ENCODE measurements at places on chromosomes 2 and 18. TPM values are rescaled to one million over a fixed set of nuclear protein-coding genes. Genes with fewer than 3 reads are reported as not detected.

Gene SPDYA
- total RNA-seq = 1.1 TPM

Gene CCBE1
- 0.02 TPM for total RNA-seq

Gene IL36G
- total RNA-seq = not detected

Gene TP53I3
- 0.96 TPM for total RNA-seq

Gene AUP1
- 187 TPM for total RNA-seq

Gene RPIA
- total RNA-seq = 83.1 TPM

- no peak overlapping the region for H3K4me3 ChIP-seq
- no peak for DNase-seq
- H3K27ac ChIP-seq = no peak overlapping the region
Measured at GRCh38 chr2:216920143-216920876, 60.4 kb upstream of the TNP1 start.

DNA sequence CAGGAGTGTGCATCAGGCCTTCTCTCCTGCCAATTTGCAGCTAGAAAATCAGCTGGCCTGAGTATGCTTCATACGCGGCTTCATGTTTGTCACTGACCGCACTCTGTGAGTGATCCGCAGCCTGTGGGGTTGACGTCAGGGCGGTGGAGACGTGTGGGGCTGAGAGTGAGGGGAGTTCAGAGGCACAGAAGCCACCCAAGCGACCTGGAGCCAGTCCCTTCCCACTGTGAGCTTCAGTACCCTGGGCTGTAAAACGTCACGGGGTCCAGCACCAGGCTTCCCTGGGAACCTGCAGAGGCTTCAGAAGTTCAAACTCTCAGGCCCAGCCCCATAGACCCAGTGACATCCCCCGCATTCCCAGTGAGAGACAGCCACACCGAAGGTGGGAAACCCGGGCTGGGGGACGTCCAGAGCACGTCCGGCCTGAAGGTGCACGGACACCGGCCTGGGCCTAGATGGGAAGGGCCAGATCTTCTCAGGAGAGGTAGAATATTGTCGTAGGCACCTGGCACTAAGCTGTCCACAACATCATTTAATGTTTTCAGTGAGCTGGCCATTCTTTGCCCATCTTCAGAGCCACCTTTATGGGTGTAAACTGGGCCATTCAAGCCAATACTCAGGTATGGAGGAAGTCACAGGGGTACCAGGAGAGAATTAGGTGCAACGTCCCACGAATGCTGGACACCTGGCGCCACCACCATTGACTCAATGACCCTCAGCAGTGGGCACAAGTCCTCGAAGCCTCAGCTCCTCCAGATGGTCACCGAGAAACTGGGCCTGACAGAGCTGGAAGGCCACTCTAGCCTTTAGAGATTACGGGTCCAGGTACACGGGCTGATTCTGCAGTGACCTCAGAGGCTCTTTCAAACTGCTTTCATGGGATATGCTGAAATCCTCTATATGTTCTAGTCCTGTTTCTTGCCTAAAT, 235.6 kb upstream of the MYT1L start:
- H3K27ac ChIP-seq = no peak overlapping the region
- no peaks in the 10 kb centered on the region for H3K36me3 ChIP-seq
- no peaks in the 10 kb centered on the region for H3K27me3 ChIP-seq
- no peak for DNase-seq
- no peaks in the 10 kb centered on the region for H3K4me1 ChIP-seq

GRCh38 chr2:86420913-86421312, 20.3 kb upstream of the KDM3A start:
- no peaks in the 10 kb centered on the region for H3K4me1 ChIP-seq
- peaks cover 25% of the 10 kb centered on the region for H3K27me3 ChIP-seq
- no peaks in the 10 kb centered on the region for H3K36me3 ChIP-seq
- H3K27ac ChIP-seq = no peak overlapping the region

DNA sequence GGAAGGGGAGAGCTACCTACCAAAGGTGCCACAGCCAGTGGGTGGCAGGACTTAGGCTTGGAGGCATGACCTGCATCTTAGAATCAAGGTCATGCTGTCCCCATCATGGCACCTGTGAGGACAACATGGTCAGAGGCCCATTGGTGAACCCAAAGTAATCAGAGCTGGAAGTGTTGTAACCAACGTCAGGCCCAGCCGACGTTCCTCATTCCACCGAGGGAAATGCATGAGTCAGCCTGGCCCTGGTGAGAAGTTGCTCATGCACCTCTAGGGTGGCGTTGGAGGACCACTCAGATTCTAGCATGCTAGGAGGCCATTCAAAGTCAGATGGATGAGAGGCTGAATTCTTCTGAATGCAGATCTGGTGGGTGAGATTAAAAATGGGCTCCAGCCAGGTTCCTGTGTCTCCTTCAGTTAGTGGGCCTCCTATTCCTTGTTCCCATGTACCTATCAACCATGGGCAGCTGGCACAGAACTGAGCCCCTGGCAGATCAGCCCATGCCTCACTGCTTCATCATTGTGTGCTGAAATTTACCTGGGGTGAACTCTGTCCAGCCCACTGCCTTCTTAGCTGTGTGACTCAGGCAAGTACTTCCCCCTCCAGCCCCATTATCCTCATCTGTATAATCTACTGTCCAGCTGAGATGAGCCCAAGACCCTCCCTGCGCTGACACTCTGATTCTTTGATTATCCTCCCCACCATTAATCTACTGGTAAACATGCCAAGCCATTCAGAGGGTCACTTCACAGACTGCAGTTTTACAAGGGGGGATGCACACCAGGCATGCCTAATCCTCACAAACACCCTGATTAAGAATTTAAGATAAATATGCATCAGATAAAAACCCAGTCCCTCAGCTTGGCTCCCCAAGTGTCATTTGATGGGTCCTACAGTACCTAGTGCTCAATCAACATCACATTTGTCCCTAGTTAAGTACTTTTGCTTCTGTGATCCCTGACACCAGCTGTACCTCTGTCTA, 14.0 kb downstream of the SLC14A2 start:
- H3K4me3 ChIP-seq = no peak overlapping the region
- H3K27me3 ChIP-seq = peaks cover 12% of the 10 kb centered on the region
- no peaks in the 10 kb centered on the region for H3K4me1 ChIP-seq

DNA sequence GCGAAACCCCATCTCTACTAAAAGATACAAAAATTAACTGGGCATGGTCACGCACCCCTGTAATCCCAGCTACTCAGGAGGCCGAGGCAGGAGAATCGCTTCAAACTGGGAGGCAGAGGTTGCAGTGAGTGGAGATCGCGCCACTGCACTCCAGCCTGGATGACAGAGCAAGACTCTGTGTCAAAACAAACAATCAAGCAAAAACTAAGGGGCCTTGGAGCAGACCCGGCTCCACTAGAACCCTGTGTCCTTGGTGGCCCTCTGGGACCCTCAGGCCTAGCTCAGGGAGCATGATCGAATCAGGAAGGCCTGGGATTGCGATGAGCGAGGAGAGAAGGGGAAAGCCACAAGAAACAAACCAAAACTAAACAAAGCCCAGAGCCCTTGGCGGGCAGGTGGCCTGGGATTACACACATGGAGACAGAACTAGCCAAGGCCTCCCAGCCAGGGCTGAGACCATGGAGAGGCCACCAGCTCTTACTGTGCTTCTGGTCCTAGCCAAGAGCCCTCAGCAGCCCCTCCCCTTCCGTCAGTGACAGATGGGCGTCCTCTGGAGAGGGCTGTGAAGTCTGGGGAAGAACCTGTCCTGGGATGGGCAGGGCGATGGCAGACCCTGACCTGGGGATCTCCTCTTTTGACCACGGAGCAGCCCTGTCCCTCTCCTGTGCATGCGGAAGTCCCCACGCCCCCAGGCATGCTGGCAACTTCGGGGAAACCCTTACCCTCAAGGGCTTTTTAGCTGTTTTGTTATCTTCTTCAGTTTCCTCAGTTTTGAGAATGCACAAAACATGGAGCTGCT, 27.4 kb upstream of the CATIP start:
- no peaks in the 10 kb centered on the region for H3K36me3 ChIP-seq
- no peak overlapping the region for H3K4me3 ChIP-seq
- no peak for DNase-seq
- peaks cover 9% of the 10 kb centered on the region for H3K27me3 ChIP-seq
- H3K27ac ChIP-seq = no peak overlapping the region

DNA sequence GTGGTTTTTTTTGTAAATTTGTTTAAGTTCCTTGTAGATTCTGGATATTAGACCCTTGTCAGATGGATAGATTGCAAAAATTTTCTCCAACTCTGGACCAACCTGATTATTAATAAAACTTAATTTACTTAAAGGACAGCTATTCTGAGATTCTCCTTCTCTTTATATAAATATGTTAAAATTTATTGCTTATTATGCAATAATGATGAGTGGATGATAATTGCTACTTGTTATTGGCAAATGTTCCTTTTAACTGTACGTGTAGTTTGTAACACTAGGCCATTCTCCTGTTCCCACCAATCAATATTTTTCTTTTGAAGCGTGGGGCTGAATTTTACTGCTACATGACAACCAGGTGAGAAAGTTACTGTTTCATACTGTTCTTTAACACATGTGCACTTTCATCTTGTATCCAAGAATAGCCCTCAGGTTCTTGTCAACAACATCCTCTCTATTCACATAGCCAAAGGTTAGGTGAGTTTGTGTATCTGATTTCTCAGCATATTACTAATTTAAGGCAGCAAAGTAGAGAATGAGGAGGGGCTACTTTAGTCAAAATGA, 16.6 kb upstream of the STK17B start:
- H3K36me3 ChIP-seq = peaks cover 5% of the 10 kb centered on the region
- no peak for DNase-seq
- peaks cover 50% of the 10 kb centered on the region for H3K4me1 ChIP-seq
- no peaks in the 10 kb centered on the region for H3K27me3 ChIP-seq
- H3K4me3 ChIP-seq = no peak overlapping the region

All from activated T-helper 1 cell treated with anti-CD3 and anti-CD28 coated beads, Interleukin-12 subunit alpha, Interleukin-12 subunit beta, Interleukin-2, Interleukin-4 antibody, amounts not matched to agents 30 ng/mL and 10 ng/mL and 1 ng/mL, durations not matched to agents 14 hours and 24 hours and 36 hours (primary cell).